ENCODE measurements at places on chromosomes 5 and 9. TPM values are rescaled to one million over a fixed set of nuclear protein-coding genes. Genes with fewer than 3 reads are reported as not detected.
A peak's percentile ranks its signal among the peaks of the same experiment; 100 is the strongest.

DNA sequence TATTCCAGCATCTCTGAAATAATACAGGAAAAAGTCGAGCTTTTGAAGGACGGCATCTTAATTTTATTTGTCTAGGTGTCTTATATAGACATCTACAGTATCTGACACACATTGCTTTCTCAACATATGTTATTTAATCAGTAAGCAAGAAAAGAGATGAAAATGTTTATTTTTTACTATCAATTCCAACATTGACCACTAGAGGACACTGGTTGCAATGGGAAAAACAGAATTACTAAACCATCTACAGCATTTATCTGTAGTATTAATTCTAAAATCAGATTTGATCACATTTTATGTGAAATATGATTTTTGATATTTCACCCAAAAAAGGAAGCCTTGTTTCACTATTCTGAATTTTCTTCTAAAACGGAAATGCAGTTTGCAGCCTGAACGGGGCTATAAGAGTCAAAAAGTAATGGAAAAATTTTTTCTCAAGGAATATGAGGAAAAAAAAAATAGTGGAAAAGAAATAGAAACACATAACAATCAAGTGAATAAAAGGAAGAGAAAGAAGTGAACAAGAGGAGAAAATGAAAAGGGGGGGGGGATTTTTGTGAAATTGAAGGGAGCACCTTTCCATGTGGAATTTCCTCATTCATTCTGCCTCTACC is 98.6 kb downstream of the OSTF1 start:
- DNase-seq = no peak

GRCh38 chr5:133459474-133460160 is 152.7 kb downstream of the FSTL4 start:
- DNase-seq = no peak

DNA sequence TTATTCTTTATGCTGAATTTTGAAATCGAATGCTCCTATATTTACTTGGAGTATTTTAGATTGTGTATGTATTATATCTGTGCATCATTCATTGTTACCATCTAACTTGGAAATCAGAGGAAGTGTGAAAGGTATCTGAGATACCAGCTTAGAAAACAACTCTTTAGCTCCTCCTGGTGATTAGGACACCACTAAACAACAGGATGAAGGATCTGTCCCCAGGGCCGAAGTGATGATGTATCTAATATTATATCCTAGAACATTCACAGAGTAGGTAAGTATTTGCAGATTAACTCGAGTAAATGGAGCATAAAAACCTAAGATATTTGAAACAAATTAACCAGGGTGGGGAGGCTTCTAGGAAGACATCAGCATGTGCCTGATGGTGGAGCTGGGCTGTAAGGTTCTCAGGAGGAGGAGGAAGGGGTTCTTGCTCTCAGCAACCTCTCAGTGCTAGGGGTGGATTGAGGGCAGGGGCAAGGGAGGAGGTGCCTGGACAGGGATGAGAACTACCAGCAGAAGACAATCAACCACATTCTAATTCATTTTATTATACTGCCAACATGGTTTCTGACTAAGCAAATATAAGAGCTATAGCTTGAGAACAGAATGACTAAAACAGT is 2.6 kb upstream of the NFIL3 start:
- no peak for DNase-seq

GRCh38 chr9:81363916-81364480 is 325.3 kb downstream of the TLE1 start:
- no peak for DNase-seq

DNA sequence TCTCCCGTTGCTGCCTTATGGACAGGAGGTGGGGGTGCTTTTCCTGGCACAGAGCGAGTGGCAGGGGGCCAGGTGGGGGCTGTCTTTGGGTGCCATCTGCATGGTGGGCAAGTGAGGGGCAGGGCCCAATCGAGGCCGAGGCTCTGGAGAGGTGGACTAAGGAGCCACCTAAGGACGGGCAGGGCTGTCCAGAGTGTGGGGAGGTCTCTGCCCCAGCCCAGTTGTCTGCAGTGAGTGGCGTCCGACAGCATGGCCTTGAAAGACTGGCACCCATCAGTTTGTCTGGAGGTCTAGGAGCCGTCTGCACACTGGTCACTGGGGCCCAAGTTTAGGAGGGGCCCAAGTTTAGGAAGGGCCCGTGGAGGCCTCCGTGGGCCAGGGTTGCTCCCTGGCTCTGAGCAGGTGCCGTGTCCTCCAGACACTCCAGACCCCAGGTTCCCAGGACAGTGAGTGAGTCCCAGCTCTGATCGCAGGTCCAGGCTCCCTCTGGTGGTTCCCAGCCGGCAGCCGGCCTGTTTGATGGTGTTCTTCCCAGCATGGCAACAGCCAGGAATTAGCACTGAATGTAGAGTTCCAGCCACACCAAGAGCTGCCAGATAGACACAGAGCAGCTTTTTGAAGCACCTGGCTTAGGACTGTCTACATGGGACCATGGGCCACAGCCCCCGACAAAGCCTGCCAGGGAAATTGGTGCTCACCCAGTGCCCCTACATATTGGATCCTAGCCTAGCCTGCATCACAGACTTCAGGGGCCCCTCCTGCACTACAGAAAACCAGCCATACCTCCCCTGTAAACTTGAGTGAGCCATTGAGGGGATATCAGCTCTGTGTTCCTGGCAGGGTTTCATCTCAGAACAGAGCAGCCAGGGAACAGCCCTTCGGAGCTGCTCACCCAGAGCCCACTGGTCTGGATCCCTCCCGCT is 120.9 kb downstream of the WNK2 start:
- DNase-seq = peak; percentile 61

GRCh38 chr9:104028827-104029226 is 65.3 kb upstream of the SMC2 start:
- no peak for DNase-seq

GRCh38 chr5:57325678-57326397 is 152.0 kb downstream of the GPBP1 start:
- no peak for DNase-seq

- DNase-seq = no peak
Observed at GRCh38 chr9:87695523-87695922, 30.4 kb upstream of the CTSL start.

GRCh38 chr5:111756581-111757354 is at the start of gene NREP:
Gene NREP, minus strand, starts transcription at chr5:111757194. Its CDS starts 1,422 bp downstream, at chr5:111755772.
- DNase-seq = no peak

GRCh38 chr5:132759114-132760048 is 12.2 kb downstream of the CCNI2 start:
- DNase-seq = no peak

DNA sequence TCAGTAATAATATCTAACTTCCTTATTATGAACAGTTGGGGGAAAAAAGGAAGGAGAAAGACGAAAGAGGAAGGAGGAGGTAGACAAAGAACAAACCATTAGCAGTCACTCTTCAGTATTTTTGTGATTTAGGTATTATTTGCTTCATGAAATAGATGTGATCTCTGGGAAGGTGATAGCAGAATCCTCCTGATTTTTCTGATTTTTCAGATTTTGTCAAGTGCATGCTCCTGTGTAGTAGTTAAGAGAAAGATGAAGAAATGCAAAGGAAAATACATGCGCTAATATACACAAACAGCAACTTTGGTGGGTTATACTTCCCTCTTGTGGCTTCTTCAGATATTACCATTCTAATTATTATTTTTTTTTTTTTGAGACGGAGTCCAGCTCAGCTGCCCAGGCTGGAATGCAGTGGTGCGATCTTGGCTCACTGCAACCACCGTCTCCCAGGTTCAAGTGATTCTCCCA is 31.6 kb downstream of the LMNB1 start:
- no peak for DNase-seq

- no peak for DNase-seq
Observed at GRCh38 chr5:116585227-116585626, 10.6 kb upstream of the SEMA6A start.

- DNase-seq = no peak
Observed at GRCh38 chr5:133742431-133742988, 130.2 kb upstream of the FSTL4 start.

DNA sequence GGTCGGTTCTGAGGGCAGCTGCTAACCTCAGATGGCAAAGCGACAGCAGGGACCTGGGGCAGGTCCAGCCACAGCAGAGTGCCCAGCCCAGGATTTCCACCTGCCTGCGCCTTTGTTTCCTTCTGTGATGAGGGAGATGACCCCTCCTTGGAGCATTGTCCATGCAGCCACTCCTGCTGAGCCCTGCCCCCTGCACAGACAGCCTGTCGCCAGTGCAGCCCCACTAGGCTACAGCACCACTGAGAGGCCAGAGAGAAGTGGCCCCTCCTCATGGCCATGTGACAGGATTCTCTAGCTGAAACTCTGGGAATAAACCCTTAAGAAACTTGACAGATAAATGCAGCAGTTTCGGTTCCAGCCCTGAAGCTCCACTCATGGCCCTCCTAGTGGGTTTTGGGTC is 10.5 kb upstream of the MRNIP start:
- no peak for DNase-seq

DNA sequence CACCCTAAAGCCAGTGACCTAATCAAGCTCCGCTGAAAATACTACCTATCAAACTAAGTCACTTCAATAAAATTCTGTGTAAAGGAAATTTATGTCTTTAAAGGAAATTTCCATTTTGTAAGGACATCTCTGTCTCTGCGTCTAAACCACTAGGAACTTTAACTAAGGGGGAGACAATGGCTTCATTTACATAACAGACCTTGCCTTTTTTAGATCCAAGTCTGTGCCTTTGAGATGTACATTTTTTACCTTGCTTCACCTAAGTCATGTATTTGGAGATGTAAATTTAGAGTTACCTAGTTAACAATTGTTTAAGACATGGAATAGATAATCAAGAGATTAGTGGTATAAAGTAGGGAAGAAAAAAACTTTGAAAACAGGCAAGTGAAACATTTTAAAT is 10.2 kb upstream of the GLT6D1 start:
- no peak for DNase-seq

DNA sequence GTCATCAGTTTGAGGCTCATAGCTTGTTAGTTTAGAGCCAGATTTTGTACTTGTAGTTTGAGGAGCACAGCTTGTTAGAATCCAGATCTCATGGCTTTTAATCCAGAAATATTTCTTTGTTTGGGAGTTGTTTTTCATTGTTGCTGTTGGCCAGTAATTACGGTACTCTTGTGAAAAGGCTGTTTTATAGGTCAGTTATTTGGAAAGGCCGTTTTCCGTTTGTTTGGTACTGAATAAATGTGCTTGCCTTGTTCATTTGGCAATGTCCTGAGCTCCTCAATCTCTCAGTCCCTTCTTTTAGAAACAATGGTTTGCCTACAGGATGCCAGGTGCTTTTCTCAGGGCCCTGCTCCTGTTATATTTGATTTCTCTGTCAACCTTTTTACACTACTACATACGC is 4.5 kb upstream of the MOB3B start:
- DNase-seq = no peak

DNA sequence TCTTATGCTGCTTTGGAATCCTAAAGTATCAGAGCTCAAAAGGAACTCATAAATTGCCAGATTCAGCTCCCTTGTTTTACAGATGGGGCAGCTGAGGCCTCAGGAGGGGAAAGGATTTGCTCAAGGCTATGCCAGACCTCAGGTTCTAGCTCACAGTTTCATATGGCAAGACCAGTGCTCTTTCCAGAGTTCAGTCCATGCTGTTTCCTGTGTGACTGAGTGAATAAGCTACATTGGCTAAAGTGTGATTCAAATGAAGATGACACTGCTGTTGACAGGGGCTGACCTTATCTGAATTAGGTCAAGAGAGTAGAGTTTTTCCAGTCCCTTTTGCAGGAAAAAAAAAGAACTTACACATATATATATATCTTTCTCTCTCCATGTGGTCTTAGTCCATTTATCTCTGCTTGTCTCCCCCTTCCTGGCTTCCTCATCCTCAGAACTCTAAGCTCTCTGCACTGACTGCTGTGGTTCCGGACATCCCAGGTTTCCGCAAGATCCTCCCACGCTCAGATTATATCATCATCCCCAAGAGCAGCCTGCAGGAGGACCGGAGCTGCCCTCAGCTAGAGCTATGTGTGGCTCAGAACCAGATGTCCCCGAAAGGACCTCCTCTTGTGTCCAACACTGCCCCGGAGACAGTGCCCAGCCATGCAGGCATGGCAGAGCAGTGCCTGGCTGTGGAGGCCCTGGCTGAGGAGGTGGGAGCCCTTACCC is 9.3 kb downstream of the HMGXB3 start:
- DNase-seq = no peak

The ORM2 gene
- not detected for total RNA-seq

The PLPP7 gene
- 31.0 TPM for total RNA-seq
